ENCODE measurements at places on chromosomes 2 and 18.

DNA sequence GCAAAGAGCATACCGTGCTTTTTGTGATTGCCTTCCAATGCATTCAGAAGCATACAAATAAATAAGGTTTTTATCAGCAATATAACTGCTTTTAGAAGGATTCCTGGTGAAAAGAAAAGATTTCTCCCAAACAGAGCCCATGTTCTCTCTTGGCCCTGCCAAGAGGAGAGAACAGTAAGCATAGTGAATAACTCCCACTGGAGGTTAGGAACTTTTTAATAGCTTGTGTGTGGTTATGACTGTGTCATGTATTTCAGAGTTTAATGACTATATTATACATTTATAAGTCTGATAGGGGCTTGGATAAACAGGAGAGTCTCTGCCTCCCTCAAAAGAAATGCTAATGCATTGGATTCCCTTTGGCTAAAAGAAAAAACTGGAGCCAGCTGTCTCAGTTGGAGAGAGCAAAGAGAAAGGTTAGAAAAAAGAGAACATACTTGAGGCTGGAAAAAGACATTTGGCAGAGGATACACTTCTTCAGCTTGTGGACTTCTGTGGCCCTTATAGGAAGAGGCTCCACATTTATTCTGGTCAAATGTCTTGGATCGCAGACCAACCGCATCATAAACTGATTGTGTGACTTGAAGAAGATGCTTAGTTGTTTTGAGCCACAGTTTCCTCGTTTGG is 63.0 kb upstream of the SPRED2 start:
- DNase-seq = no peak

- no peak for DNase-seq
Observed at GRCh38 chr2:239523147-239523953, 122.5 kb upstream of the HDAC4 start.

DNA sequence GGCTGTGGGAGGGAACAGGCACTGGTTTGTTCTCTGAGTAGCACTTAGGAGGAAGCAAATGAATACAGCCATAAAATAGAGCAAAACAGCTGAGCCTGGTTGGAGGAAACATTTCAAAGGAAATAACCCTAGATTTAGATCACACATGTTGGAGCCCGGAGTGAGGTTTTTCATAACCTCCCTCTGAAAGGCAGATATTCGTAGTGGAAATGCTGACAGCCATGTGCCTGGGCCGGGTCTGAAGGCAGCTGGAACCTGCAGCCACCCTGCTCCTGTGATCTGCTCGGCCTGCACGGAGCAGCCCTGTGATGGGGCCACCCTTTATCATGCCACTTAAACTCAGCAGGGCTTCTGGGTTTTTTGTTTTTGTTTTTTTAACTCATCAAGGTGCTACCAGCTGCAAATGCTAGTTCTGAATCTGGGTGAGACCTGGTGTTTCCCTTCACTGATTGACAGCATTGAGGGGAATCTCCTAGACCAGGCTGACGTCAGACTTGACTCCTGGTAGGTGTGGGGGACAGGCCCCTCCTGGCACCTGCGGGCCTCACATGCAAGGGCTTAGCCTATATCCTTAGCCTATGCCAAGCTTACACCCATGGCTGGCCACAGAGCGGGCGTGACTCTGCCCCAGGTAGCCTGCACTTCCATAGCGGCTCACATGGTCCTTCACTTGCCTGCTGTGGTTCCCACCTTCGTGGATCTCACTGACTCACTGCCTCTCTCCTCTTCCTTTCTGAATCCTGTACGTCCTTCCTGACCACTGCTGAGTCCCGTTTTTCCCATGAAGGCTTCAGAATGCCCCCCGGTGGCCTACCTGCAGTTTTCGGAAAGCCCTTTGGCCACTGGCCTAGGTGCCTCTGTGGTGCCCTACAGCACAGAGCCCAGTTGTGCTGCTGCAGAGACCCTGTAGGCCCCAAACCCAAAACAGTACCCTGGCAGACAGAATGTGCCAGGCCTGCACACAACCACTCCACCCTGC is 217.3 kb downstream of the SEPTIN10 start:
- no peak for DNase-seq

DNA sequence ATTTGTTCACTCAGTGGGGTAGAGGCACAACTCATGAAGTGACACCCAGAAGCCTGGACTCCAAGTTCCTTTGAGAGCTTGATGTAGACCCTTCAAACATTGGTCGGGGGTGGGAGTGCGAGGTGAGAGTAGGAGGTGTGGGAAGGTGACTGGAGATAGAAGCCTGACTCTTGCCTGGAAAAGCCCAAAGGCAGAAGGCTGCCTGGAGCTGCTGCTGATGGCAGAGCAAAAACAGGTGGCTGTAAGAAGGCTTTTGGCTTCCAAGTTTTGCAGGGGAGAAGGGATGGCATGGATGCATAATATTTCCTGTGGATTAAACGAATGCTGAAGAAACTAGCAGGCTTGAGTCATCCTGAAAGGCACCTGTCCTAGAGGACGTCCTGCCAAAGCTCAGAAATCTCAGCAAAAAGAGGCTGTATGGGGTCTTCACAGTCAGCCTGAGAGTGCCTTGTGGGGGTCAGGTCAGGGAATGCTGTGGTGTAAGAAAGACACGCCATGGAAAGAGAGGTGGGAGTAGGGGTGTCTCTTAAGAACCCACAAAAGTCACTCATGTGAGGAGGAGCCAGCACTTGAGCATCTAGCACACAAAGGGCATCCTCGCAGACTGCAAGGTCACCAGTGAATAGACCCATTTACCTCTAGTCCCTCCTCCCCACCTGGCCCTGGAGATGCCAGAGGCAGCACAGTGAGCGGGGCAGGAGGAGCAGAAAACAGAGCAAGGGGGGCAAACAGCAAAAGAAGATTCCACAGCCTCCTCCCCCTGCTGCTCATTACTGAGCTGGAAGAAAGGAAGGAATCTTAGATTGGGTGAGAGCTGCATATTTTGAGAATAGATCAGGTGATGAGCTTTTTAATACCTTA is 37.5 kb downstream of the FASTKD2 start:
- no peak for DNase-seq

DNA sequence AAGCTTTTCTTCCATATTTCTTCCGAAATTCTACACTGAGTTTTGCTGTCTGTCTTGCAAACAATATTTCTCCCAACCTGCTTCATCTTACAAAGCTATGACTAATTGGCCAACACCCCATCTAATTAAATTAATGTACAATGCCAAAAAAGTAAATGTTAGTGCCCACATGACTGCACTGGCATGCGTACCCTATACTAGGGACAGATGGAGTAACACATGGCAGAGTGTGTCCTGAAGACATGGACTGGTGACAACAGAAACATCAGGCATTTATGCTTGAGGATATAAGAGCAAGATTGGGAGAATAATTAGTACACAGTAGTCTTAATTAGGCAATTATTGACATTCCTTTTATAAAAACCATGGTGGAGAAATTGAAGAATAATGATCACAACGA is 66.8 kb downstream of the MREG start:
- no peak for DNase-seq

DNA sequence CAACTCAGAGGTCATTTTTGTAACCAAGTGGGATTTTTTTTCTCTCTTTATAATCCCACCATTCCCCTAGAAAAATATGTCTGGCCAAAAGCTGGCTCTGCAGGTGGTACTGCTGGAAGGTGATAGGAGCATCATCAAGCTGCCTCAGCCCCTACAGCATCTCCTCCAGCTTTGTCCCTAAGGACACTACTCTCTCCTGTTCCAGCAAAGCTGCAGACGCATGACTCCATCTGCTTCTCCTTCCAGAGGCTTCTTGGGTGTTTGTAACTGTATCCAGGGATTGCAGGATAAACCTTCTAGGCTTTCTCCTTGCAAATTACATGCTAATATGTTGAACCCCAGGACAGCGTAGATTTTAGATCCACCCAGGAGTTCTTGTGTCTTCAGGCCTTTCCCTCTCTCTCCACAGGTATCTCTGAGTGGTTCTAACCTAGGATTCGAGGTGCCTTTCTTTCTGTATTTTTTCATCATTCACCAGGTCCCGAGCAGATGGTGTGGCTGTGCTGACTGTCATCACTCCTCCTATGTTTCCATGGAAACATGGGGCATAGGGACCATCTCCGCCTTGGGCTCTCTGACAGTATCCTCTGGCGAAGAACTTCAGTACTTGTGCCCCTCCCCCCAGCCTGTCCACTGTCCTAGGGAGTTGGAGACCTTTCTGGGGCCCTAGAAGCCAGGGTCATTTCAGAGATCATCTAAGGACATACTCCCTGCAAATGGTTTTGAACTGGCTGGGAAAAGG is 34.3 kb downstream of the AFF3 start:
- no peak for DNase-seq

GRCh38 chr18:45874491-45875184 is 49.2 kb downstream of the SIGLEC15 start:
- no peak for DNase-seq

GRCh38 chr2:67649331-67650261 is 252.5 kb downstream of the ETAA1 start:
- DNase-seq = peak; percentile 52

DNA sequence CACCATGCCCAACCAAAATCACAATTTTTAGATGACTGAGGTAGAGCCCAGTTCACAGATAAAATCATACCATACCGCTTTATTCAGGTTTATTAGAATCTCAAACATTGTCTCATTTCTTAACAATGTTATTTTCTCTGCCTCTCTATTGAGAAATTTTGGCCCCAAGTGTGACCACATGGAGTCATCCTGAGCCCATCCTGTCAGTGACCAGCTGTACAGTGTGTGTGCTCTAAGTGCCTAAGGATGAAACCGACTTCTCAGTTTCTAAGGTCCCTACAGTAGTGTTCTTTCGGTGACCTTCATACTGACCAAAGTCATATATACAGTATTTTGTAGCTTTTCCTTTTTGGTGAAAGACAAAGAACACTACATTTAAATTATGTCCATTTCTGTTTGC is 123.7 kb upstream of the MSTN start:
- DNase-seq = no peak

DNA sequence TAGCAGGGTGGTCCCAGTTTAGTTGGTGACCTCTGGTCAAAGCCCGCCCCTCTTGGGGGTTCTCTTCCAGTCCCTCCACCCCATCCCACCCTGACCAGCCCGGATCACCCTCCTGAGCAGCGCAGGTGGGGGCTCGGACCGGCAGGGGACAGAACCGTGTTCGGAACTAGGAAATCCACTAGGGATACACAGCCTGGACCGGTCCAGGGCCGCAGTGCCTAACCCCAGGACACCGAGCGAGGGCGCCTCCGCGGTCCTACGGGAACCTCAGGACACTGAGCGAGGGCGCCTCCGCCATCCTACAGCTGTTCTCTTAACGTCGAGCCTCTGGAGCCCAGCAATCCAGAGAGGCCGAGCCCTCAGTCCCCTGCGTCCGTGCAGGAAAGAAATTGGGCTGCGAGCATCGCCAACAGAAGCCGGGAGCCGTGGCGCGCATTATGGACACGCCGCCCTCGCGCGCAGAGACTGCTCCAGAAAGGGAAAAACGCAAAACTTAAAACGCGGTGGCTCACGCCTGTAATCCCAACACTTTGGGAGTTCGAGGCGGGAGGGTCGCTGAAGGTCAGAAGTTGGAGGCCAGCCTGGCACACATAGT is 8.5 kb downstream of the RAX start:
- DNase-seq = no peak

- no peak for DNase-seq
Observed at GRCh38 chr2:60675301-60675700, 80.8 kb upstream of the PAPOLG start.

- DNase-seq = no peak
Observed at GRCh38 chr18:58980991-58981390, 116.3 kb downstream of the ZNF532 start.

- DNase-seq = no peak
Observed at GRCh38 chr2:200226451-200227426, 79.8 kb upstream of the SPATS2L start.

DNA sequence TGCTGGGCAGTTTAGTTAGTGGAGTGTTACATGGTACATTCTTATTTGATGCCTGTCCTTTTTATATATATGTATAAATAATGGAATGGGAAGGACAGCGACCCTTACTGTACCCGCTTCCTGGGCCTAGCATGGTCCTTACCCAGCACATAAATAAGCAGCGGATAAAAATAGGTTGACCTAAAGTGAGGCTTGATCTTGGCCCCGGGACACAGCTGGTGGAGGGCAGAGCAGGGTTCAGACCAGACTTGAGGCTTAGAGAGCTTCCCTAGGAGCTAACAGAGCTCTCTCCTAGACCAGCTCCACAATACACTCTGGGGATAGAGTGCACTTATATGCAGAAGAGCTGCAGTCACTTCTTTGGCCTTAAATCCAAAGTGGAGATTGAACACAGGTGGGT is 46.9 kb upstream of the RPL31 start:
- DNase-seq = no peak

DNA sequence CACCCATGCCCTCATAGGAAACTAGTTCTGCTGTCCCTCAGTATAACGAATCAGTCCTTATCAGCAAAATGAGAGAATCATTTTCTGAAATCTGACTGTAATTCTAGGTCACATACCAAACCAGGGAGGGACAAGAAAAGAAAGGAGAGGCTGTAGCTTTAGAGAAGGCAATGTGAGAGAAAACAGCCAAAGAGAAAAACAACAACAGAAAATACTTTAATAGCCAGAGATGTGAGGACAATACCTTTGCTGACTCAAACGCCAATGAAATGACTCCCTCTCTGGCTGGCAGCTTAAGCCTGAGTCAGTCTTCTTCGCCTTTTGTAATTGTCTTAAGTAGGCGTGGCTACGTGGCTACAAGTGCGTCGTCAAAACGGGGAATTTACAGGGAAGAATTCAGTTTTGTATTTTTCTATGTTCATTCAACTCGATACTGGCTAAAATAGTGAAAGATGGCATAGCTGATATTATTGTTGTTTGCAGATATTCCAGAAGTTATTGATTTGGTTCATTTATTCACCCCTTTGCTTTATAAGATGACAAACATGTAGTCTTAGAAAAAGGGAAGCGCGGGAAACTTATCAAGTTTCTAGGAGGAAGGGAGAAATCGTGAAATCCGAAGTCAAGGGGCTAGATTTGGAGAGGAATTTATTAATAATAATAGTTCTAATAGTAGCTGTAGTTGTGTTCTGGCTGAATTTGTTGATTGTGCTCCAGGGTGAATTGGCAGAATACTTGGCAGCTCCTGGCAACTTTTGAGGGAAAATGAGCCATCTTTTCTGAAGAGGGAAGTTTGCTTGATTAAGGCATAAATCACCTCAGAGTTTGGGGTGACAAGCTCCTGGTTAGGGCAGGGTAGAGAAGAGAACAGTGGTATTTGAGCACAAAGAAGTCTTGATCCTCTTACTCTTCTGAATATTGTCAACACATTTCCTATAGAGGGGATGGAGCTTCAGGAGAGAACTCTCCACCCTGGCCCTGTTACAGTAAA is at the start of gene IL1A:
Gene IL1A (minus strand): TSS at position 295 of the 991 bp plus-strand sequence. CDS start 723 bp downstream, outside the sequence.
- peak; percentile 28 for DNase-seq

GRCh38 chr18:3441290-3441689 is 8.7 kb upstream of the TGIF1 start:
- DNase-seq = peak; percentile 47

- no peak for DNase-seq
Observed at GRCh38 chr18:49645196-49645595, 83.3 kb downstream of the LIPG start.

DNA sequence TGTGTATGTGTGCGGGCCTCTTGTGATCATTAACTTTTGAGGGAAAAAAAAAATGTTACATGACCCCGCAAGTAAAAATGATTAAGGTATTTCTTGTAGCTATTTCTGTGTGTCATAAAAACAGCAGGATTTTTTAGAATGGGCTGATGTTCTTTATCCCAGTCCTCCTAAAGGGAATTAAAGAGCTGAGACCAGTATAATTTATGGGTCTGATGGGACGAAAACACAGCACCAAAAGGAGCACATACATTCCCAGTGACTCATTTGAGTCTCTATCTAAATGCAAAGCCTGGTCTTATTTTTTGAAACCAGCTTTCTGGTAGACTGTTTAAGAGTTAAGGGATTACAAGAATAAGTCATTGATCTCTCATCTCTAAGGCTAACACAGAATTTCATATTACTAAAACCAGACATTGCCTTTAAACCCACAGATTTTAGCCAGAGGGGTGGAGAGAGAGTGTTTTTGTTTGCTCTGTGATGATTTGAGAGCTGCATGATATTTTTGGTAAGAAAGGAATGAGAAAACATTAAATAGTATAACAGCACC is 342.3 kb upstream of the EPHA4 start:
- DNase-seq = no peak
